ENCODE measurements at places on chromosomes 4 and X.

DNA sequence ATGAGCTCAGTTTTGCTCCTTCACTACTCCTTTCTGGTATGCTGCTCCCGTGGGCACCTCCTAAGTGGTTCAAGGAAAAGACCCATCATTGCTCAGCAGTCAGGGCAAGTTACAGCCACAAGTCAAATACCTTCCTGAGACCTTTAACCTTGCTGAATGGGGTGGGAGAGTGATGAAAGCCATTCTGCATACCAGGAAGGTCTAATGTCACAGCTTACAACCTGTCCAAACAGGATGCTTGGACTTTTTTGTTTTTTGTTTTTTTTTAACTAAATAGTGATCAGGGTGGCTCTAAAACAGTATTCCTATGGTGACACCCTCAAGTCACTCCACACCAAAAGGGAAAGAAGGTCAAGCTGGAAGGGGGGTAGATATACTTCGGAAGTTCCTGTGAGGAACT lies 93.1 kb downstream of the GPC3 start:
- no peak for DNase-seq

DNA sequence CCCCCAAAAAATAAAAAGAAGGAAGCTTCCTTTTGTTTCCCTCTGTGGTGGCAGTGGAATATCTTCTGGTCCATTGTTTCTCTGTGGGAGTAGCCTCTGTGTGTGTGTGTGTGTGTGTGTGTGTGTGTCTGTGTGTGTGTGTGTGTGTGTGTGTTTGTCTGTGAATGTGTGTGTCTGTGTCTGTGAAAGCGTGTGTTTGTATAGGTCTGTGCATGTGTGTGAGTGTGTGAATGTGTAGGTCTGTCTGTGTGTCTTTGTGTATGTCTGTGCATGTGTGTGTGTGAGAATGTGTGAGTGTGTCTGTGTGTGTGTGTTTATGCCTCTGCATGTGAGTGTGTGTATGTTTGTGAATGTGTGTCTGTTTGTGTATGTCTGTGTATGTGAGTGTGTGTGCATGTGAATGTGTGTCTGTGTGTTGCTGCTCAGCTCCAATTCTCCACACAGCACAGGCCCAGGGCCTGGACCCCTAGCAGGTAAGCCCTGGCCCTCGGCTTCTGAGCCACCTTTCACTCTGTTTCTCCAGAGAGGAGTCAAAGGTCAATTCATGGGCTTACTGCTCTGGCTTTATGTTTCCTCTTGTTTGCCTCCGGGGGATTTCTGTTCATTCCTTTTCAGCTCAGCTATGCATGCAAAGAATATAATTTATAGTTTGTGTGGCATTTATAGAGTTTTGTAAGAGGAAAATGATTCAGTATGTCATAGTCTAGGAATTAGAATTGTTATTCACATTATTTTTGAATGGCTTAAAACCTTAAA lies 89.8 kb downstream of the UCHL1 start:
- no peak for DNase-seq

GRCh38 chrX:38816155-38816554 lies 14.9 kb downstream of the MID1IP1 start:
- DNase-seq: no peak

GRCh38 chr4:168655182-168655581 lies 158.3 kb downstream of the PALLD start:
- no peak for DNase-seq

Data from activated T-helper 1 cell treated with anti-CD3 and anti-CD28 coated beads, Interleukin-2, amount 50 U/mL, for 16 hours (primary cell).